Activated naive CD8-positive, alpha-beta T cell treated with anti-CD3 and anti-CD28 coated beads for 36 hours (primary cell): ENCODE measurements at places on chromosomes 3 and 15.

DNA sequence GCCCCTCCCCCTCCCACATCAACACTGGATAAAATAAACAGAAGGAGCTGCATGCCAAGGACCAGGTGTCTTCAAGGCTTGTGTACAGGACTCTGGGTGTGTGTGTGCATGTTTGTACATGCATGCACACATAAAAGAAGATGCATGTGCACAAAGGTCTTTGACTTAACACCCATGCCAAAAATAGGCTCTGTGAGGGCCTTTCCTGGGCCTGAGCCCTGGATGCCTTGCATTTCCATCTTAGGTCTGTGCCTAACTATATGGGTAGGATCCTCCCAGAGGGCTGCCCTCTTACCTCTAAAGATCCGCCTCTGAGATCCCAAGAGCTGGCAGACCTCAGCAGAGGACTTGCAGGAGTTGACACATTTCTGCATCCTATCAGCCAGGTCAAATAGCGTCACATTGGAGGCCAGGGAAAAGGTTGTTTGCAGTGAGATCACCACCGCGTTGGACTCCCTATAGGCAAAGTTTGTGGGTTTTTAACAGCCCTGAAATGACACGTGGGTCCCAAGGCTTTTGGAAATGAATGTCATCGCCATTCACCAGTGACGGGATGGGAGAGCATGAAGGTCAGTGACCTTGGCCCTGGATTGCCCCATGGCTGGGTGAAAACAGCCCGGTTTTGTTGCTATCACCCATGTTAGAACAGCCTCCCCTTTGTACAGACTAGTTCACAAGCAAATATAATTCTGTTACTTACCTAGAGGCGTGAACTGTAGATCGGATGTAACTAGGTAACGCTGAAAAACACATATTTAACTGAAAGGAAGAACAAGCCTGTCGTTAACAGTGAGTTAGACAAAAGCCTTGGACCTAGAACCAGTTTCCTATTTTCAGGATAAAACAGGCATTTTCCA, 54.0 kb downstream of the HEG1 start:
- peaks cover 15% of the 10 kb centered on the region for H3K4me1 ChIP-seq
- H3K4me3 ChIP-seq = no peak overlapping the region
- H3K36me3 ChIP-seq = peaks cover 11% of the 10 kb centered on the region

DNA sequence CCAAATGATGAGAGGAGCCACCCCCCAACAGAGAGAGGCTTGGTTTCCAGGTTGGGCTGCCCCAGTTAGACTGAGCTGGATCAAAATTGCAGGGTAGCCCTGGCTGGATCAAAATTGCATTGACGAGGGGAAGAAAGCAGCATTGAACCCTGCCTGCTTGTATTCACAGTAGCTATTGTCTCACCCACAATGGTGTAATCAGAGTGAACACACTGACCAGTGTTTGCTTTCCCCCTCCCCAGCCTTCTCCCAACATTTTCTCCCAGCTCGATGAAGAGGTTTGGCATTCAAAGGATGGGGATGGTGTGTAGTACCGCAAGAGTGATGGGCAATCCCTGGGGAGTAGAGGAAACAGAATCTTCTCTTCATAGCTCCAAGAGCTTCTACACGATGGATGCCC, 223.8 kb downstream of the ADAMTS9 start:
- H3K27me3 ChIP-seq = peaks cover 48% of the 10 kb centered on the region
- DNase-seq = no peak
- H3K4me1 ChIP-seq = no peaks in the 10 kb centered on the region
- H3K4me3 ChIP-seq = no peak overlapping the region

DNA sequence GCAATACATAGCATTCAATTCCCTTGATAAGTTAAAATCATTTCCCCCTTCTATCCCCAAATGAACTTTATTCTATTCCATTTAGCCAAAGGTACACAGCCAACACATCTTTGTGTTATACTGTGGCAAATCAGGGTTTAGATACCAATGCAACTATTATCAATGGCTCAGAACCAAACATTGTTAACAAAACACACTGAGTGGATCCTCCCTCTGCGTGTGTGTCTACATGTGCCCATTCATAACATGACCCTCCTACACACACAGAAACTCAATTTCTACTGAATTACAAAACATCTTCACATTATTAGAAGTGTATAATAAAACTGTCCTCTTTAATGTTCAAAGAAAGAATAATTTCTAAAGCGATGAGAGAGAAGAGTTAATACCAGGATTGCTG, 1.3 kb downstream of the TTBK2 start:
- H3K4me1 ChIP-seq = peaks cover 39% of the 10 kb centered on the region
- peak overlapping the region; percentile 90 for H3K27ac ChIP-seq
- H3K27me3 ChIP-seq = no peaks in the 10 kb centered on the region
- peak overlapping the region; percentile 98 for H3K4me3 ChIP-seq
- no peak for DNase-seq

- no peak overlapping the region for H3K4me3 ChIP-seq
- DNase-seq = no peak
- no peaks in the 10 kb centered on the region for H3K4me1 ChIP-seq
- H3K36me3 ChIP-seq = no peaks in the 10 kb centered on the region
Observed at GRCh38 chr3:46849045-46849631, 14.1 kb downstream of the MYL3 start.

DNA sequence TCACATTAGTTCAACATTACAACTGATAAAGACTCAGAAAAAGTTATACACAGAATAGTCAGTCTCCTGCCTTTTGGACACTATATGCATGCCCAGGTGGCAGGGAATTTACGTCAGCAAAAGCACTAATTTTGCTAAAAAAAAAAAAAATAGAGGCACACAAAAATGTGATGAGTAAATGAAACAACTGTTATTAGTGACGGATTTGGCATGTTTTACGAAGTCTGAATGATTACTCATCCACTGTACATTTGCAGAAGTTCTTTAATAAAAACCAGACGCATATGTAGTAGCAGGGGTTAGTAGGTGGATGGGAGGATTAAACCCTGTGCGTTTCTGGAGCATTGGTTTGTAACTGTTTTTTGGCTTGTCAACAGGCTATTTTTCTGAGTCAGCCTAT, 99.0 kb downstream of the MITF start:
- DNase-seq = no peak
- no peaks in the 10 kb centered on the region for H3K27me3 ChIP-seq
- H3K36me3 ChIP-seq = no peaks in the 10 kb centered on the region
- H3K4me3 ChIP-seq = no peak overlapping the region
- no peak overlapping the region for H3K27ac ChIP-seq
- no peaks in the 10 kb centered on the region for H3K4me1 ChIP-seq

DNA sequence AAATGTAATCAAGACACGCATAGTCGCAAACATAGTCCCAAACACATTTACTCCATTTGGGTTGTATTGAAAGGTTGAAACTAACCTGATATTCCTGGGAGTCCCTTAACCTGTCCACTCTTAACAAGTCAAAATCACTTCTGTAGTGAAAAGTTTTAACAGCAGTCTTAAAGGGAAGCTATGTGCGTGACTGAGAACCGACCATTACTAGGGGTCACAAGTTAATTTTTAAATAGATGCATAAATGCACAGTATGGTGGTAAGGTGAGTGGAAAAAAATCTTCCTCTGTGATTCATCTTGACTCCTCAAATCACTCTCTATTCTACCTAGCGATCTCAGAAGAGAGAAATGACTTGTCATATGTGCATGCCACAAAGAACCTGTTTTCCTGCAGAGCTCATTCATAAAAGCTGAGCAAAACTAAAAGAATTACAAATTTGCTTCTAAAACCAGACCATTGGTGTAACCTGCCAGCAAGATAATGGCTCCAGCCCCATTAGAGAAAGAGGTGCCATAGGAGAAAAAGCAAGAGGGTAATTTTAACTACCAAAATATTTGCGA, 4.8 kb downstream of the GPR15 start:
- no peak for DNase-seq
- H3K27me3 ChIP-seq = peaks cover 6% of the 10 kb centered on the region
- no peak overlapping the region for H3K4me3 ChIP-seq
- H3K4me1 ChIP-seq = peaks cover 35% of the 10 kb centered on the region
- peaks cover 8% of the 10 kb centered on the region for H3K36me3 ChIP-seq
- H3K27ac ChIP-seq = peak overlapping the region; percentile 76

GRCh38 chr15:80375968-80376891, 28.0 kb upstream of the ARNT2 start:
- H3K27me3 ChIP-seq = peaks cover 32% of the 10 kb centered on the region
- no peak for DNase-seq
- no peaks in the 10 kb centered on the region for H3K36me3 ChIP-seq

DNA sequence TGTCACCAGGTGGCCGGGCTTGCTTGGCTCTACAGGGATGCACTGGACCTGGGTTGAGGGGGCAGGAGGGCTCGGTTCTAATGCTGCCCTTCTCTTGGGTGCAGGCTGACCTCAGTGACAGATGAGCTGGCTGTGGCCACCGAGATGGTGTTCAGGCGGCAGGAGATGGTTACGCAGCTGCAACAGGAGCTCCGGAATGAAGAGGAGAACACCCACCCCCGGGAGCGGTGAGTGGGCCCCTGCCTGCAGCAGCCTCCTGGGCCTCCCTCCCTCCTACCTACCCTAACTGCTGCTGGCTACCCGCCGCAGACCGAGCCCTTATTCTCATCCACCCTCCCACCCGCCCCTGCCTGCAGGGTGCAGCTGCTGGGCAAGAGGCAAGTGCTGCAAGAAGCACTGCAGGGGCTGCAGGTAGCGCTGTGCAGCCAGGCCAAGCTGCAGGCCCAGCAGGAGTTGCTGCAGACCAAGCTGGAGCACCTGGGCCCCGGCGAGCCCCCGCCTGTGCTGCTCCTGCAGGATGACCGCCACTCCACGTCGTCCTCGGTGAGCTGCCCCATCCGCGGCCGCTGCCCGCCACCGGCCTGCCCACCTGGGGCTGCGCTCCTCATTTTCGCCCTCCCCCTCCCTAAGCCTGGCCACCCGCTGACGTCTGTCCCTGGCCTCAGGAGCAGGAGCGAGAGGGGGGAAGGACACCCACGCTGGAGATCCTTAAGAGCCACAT, 5.6 kb downstream of the FES start:
- no peak overlapping the region for H3K27ac ChIP-seq
- H3K27me3 ChIP-seq = peaks cover 4% of the 10 kb centered on the region
- peaks cover 7% of the 10 kb centered on the region for H3K4me1 ChIP-seq
- DNase-seq = no peak
- no peaks in the 10 kb centered on the region for H3K36me3 ChIP-seq

DNA sequence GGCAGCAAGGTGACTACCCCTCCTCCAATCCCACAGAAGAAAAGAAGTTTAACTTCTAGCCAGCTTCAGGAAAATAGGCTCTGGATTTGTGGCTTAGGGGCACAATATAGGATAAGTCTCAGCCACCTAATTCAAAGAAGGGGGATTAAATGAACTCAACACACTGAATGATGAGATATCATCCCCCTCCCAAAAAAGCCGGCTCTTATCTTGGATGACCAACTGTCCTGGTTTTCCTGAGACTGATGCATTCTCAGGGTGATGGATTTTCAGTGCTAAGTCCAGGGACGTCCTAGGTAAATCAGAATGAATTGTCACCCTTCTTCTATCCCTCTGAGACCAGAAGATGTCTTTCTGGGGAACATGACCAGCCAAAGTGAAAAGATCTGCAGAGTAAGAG, 487.0 kb upstream of the PROK2 start:
- DNase-seq = no peak
- no peaks in the 10 kb centered on the region for H3K36me3 ChIP-seq

- DNase-seq = no peak
- peaks cover 1% of the 10 kb centered on the region for H3K36me3 ChIP-seq
- no peak overlapping the region for H3K27ac ChIP-seq
- H3K27me3 ChIP-seq = peaks cover 11% of the 10 kb centered on the region
- peaks cover under 1% of the 10 kb centered on the region for H3K4me1 ChIP-seq
Observed at GRCh38 chr3:12303534-12303933, 14.7 kb downstream of the PPARG start.

- no peak for DNase-seq
- H3K36me3 ChIP-seq = peaks cover 2% of the 10 kb centered on the region
- H3K4me3 ChIP-seq = no peak overlapping the region
- H3K27me3 ChIP-seq = no peaks in the 10 kb centered on the region
Observed at GRCh38 chr15:40815042-40815698, 7.9 kb upstream of the DNAJC17 start.
